ENCODE measurements at places on chromosomes 12 and 14.

DNA sequence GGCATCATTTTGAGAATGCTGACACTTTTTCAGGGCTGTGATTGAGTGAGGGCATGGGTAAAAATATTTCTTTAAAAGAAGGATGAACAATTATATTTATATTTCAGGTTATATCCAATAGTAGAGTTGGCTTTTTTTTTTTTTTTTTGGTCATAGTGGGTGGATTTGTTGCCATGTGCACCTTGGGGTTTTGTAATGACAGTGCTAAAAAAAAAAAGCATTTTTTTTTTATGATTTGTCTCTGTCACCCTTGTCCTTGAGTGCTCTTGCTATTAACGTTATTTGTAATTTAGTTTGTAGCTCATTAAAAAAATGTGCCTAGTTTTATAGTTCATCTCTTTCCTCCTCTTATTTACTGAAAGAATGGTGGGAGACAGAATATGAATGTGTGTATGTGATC is 1.4 kb upstream of the RAB5B start:
- no peak for DNase-seq

GRCh38 chr14:88075269-88075981 is 70.5 kb downstream of the GPR65 start:
- DNase-seq = no peak

DNA sequence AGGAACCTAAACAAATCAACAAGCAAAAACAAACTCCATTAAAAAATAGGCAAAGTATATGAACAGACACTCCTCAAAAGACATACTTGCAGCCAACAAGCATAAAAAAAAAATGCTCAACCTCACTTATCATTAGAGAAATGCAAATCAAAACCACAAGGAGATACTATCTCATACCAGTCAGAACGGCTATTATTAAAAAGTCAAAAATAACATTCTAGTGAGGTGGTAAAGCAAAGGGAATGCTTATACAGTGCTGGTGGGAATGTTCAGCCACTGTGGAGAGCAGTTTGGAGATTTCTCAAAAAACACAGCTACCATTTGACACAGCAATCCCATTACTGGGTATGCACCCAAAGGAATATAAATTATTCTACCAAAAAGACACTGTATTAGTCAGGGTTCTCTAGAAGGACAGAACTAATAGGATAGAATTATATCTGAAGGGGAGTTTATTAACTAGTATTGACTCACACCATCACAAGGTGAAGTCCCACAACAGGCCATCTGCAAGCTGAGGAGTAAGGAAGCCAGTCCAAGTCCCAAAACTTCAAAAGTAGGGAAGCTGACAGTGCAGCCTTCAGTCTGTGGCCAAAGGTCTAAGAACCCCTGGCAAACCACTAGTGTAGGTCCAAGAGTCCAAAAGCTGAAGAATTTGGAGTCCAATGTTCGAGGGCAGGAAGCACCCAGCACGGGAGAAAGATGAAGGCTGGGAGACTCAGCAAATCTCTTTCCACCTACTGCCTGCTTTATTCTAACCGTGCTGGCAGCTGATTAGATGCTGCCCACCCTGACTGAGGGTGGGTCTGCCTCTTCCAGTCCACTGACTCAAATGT is 101.6 kb upstream of the KRAS start:
- DNase-seq = no peak

GRCh38 chr12:98955284-98955683 is 310.2 kb downstream of the APAF1 start:
- no peak for DNase-seq

- no peak for DNase-seq
Observed at GRCh38 chr12:58576081-58576480, 344.2 kb downstream of the LRIG3 start.

DNA sequence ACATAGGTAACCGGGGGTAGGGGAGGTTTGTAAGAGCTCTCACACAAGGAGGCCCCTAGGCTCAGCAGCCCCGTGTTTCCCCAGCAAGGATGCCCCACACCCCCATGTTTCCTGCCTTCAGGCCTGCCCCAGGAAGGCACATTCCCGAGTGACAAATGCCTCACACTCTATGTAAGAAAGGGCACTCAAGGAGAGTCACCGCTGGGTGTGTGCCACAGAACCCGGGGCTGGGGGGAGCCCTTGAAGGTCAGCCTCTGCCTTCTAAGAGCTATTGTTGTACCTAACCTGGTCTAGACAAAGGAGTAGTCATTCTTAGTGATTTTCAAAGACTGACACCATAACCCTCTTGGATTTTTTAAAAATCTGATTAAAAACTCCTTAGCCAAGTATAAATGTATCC is 333.6 kb downstream of the DPF3 start:
- no peak for DNase-seq

- DNase-seq = peak; percentile 23
Observed at GRCh38 chr14:103058164-103059055, 1.1 kb upstream of the CDC42BPB start.
